ENCODE measurements at places on chromosomes 16 and 17.

DNA sequence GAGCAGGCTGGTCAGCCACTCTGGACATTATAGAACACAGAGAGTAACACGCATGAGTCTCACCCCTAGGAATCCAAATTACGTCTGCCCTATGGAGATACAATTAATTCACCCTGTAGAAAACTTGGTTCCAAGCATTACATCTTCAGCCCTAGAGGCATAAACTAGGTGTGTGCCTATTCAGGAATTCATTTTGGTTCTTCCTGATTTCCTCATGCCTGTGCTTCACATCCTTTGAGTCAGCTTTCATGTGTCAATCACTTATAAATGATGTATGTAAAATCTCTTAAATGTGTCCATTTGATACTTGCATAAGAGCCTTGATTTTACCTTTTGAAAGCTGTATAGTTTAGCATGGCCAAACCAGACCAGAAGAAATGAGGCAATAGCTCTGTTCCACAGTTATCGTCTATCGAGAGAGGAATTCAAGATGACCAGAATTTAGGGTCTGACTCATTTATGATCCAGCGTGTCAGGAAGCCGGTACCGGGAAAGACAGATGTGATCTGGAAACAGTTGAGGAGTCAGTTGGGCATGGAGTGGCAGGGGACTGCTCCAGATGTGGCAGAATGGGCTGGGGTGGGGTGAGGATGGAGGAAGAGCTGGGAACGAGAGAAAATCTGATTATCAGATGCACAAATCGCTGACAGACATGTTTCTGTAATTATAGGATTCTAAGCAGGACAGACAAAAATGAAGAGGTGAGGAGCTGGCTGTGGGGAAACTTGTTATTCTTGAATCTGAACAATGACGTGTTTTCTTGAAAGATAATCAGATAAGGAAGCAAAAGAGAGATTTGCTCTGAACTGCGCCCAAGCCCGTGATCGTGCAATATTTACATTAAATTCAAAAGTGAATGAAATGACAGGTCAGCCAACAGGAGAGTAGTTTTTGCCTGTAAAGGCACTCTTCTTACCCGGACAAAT is 76.7 kb downstream of the C16orf95 start:
- H3K27me3 ChIP-seq = peaks cover 5% of the 10 kb centered on the region
- no peak overlapping the region for H3K4me3 ChIP-seq
- DNase-seq = no peak
- peaks cover 12% of the 10 kb centered on the region for H3K4me1 ChIP-seq

DNA sequence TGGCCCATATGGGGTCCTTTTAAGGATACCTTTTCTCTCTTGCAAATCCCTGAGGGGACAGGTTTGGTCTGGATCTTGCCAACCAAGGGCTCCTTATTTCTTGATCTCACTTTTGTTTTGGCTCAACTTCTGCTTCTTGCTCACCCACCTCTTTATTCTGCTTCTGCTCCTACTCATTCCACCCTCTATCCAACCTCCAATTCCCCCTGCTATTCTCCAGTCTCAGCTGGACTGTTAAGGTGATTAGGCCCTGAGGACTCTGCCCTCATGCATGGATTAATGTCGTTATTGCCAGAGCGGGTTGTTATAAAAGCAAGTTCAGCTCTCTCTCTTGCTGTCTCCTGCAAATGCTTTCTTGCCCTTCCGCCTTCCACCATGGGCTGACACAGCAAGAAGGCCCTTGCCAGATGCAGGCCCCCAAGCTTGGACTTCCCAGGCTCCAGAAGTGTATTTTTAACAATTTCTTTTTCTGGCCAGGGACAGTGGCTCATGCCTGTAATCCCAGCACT is 29.8 kb downstream of the LAT start:
- H3K27me3 ChIP-seq = no peaks in the 10 kb centered on the region
- no peaks in the 10 kb centered on the region for H3K36me3 ChIP-seq
- no peak overlapping the region for H3K4me3 ChIP-seq
- H3K4me1 ChIP-seq = peaks cover 45% of the 10 kb centered on the region

- DNase-seq = no peak
- H3K27ac ChIP-seq = no peak overlapping the region
- no peaks in the 10 kb centered on the region for H3K36me3 ChIP-seq
- no peaks in the 10 kb centered on the region for H3K27me3 ChIP-seq
- no peaks in the 10 kb centered on the region for H3K4me1 ChIP-seq
Observed at GRCh38 chr16:86103320-86103719, 204.4 kb downstream of the IRF8 start.

GRCh38 chr17:73323409-73324159 is 11.8 kb upstream of the CDC42EP4 start:
- H3K4me3 ChIP-seq = no peak overlapping the region
- H3K27me3 ChIP-seq = no peaks in the 10 kb centered on the region
- no peak overlapping the region for H3K27ac ChIP-seq
- H3K4me1 ChIP-seq = no peaks in the 10 kb centered on the region

GRCh38 chr17:48472411-48473281 is 42.6 kb upstream of the SKAP1 start:
- H3K27me3 ChIP-seq = no peaks in the 10 kb centered on the region
- peaks cover 6% of the 10 kb centered on the region for H3K4me1 ChIP-seq
- no peak overlapping the region for H3K27ac ChIP-seq
- DNase-seq = no peak

DNA sequence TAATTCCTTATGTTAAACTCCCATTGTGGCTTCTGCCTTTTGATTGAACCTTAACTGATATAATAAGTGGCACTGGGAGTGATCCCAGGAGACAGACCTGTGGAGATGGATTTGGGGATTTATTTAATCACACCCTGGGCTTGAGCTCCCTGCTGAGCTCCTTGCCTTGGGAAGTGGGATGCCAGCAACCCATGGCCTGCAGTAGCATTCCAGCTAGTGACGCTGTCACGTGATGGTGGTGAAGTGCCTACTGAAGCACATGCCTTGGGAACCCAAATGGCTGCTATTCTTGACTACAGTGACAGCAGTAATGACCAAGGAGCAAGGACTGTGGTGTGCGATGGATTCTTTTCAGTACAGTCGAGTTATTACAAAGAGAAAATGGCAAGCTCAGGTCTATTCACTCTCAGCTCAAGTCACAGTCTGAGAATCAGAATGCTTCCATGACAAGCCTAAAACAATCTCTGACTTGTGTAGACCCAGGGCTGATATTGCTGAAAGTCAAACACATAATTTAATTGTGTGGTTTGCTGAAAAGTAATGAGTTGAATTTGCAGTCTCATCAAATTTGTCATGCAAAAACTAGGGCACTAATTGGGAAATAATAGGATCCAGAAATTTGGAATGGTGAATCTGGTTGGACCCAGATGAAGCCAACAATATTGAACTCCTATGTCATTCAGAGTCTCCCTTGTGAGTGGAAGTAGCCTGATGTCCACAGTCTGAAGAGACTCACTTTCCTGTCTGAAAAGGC is 47.1 kb downstream of the BCL7C start:
- peaks cover 8% of the 10 kb centered on the region for H3K4me1 ChIP-seq
- H3K27me3 ChIP-seq = no peaks in the 10 kb centered on the region
- no peak overlapping the region for H3K4me3 ChIP-seq
- no peak for DNase-seq
- H3K36me3 ChIP-seq = no peaks in the 10 kb centered on the region

DNA sequence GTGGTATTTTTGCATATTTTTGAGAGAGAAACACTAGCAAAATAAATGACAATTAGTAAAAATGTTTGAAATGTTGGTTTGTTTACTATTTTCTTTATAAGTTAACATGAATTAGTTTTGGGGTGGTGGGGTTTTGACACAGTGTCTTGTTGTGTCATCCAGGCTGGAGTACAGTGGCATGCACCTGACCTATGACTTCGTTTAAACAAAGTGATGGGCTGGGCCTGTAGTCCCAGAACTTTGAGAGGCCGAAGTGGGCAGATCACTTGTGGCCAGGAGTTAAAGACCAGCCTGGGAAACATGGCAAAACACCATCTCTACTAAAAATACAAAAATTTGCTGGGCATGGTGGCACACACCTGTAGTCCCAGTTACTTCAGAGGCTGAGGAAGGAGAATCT is 17.9 kb upstream of the HEATR3 start:
- peaks cover 7% of the 10 kb centered on the region for H3K27me3 ChIP-seq
- H3K36me3 ChIP-seq = no peaks in the 10 kb centered on the region
- H3K27ac ChIP-seq = no peak overlapping the region

DNA sequence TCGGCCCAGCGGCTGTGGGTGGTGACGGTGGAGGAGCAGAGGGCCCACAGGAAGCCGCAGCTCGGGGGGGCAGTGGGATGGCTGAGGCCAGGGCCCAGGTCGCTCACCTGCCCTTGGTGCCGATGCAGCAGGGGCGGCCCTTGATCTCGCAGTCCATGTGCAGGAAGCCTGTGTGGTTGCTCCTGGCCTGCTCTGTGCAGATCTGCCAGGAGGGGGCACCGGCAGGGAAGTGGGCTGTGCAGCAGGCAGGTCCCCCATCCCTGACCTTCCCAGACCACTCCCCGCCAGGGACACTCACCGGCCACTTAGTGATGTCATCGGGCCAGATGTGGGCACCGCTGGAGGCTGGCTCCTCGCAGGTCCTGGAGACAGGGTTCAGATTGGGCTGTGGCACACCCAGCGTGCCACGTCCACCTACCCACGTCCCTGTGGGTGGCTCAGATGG is 6.2 kb downstream of the AANAT start:
- H3K4me1 ChIP-seq = no peaks in the 10 kb centered on the region
- no peaks in the 10 kb centered on the region for H3K27me3 ChIP-seq
- H3K36me3 ChIP-seq = peaks cover 39% of the 10 kb centered on the region

DNA sequence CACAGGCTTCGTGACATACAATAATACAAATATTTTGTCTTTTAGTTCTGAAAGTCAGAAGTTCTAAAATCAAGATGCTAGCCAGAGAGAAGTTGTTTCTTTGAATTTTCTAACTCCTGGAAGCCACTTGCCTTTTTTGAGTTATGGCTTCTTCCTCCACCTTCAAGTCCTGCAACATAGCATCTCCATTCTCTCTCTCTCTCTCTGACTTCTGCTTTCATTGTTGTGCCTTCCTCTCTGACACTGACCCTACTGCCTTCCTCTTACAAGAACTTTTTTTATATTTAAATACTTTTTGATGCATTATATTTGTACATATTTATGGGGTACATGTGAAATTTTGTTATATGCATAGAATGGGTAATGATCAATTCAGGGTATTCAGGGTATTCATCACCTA is 205.9 kb downstream of the MAP2K6 start:
- H3K4me3 ChIP-seq = no peak overlapping the region
- H3K27me3 ChIP-seq = peaks cover 4% of the 10 kb centered on the region
- no peaks in the 10 kb centered on the region for H3K36me3 ChIP-seq
- H3K4me1 ChIP-seq = no peaks in the 10 kb centered on the region
